ENCODE measurements at places on chromosomes 11 and 22.

GRCh38 chr11:35029979-35030682 is 108.8 kb upstream of the CD44 start:
- no peak for DNase-seq

- no peak for DNase-seq
Observed at GRCh38 chr11:115357066-115357465, 147.1 kb downstream of the CADM1 start.

- no peak for DNase-seq
Observed at GRCh38 chr11:112632866-112633505, 328.2 kb upstream of the NCAM1 start.

DNA sequence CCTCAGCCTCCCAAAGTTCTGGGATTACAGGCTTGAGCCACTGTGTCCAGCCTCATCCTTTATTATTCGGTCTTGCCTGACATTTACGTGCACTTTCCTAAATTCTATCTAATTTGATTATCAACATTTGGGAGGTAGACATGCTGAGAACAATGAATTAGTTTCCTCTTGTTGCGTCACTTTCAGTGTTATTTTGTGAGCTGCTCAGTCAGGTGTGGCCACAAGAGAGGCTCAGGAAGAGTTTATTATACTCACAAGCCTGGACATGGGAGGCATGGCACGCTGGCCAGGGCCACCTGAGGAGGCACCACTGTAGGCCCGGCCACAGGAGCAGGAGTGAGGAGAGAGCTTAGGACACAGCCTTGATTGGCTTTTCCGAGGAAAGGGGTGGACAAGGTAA is 59.7 kb upstream of the RBFOX2 start:
- no peak for DNase-seq

DNA sequence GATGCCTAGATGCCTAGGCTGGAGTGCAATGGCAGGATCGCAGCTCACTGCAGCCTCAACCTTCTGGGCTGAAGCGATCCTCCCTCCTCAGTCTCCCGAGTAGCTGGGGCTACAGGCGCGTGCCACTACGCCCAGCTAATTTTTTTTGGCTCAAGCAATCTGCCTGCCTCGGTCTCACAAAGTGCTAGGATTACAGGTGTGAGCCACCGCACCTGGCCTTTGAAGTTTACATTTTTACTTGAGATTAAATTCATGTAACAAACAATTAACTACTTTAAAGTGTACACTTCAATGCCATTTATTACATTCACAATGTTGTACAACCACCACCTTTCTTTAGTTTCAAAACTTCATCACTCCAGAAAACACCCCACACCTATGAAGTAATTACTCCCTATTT is 3.5 kb upstream of the FOSL1 start:
- no peak for DNase-seq

DNA sequence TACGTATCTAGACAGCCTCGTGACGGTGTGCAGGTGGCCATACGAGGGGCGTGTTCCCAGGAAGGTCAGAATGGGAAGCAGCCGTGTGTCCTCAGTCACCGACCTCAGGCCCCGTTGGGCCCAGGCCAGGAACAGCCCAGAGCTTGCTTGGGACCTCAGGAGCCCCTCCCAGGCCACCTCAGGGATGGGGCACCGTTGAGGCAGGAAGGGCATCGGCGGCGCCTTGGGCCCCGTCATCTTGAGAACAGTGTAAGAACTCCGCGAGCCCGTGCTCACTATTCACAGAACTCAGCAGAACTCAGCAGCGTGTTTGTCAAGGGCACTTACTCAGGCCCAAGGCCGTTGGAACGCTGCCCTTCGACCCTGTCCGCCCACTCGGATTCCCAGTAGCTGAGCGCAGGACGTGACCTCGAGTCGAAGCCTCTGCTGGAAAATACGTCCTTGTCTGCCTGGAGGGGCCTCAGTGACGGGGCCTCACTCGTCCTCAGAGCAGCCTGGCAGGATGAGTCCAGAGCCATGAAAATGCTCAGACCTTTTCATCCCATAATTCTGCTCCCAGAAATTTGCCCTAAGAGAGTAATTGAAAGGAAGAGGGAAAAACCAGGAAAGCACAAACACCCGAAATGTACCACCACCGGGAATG is 1134.8 kb downstream of the BRD1 start:
- DNase-seq, result no peak

DNA sequence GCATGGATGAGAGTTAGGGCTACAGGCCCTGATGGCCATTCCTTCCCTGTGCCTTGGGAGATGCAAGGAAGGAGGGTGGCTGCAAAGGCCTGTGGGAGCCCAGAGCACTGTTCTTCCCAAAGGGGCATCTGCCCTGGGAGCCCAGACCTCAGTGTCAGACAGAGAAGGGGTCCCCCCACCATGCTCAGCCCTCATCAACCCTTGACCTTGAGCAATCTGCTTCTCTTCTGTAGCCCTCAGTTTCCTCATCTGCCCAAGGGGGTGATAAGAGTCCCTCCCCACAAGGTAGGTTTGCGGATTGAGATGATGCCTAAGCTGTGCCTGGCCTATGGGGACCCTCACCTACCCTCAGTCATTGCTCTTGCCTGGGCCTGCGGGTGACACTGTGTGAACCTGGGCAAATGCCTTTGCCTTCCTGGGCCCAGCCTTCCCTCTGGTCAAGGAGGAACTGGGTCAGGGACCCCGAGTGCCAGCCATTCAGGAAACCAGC is 47.5 kb downstream of the IGLL5 start:
- no peak for DNase-seq

DNA sequence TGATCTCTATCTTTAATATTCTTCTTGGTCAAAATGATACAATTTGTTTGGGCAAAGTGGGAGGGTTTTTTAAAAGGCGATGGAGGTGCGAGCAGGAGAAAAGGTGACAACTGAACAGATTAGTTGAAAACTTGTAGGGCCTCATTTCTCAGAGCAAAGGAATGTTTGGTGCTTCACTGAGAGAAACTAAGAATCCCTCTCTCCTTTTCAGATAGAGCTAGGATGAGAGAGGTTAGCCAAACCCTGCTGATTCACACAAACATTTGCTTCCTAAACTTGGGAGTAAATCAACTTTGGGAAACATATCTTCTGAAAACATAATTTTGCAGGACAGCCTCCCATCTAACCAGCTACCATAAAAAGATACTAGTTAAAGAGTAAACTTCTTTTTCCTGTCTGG is 57.0 kb downstream of the PHF21A start:
- no peak for DNase-seq

- DNase-seq, result no peak
Observed at GRCh38 chr11:27612932-27613880, 87.0 kb downstream of the BDNF start.

GRCh38 chr11:63015521-63016215 is at the start of gene SLC22A8:
Gene SLC22A8 (minus strand): TSS chr11:63015841. CDS start chr11:63014958, 883 bp downstream.
- DNase-seq, result no peak

DNA sequence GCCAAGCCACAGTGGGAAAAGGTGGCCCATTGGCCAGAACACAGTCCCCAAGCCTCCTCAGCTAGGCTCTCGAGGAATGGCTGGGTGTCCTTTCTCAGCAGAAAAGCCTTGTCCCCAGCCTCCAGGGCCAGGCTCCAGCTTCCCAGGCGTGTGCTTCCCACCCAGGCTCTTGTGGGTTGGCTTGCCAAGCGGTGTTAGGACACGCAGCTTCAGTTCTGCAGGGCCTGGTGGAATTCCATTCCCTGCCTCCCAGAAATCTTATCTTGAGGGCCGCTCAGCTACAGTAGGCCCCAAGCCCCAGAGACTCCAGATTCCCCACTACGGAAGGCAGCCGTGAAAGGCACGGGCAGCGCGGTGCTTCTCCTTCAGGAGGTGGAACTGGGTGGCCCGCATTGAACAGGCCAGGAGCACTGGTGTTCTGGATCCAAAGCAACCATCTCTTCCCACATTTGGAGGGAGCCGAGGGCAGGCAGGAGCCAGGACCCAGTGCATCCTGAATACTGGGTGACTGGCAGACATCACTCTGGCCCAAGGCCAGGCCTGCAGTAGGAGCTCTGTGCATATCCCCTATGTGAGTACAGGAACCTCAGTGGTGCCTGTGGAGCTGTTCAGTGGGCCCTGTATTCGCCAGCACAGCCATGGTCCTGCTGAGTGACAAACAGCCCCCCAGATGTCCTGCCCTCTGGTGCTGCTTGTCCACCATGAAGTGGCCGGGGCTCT is 16.7 kb upstream of the KCNQ1OT1 start:
- no peak for DNase-seq

DNA sequence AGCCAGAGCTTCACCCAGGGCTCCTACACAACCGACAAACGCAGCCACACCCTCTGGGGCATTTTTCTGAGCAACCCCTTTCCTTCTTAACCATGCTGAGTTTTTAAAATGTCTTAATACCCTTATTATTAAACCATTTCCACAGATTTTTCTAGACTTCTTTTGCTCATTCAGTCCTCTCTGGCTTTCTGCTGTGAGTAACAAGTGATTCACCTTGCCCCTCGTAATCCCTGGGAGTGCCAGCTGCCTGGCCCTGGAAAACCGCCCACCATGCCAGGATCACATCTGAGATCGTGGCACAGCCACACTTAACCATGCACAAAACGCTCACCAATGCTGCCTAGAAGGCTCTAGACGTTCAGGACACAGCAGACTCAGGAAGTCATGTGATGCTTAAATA is 25.4 kb downstream of the YPEL1 start:
- DNase-seq, result no peak

- DNase-seq, result no peak
Observed at GRCh38 chr11:44833877-44834452, 107.2 kb downstream of the TSPAN18 start.

- no peak for DNase-seq
Observed at GRCh38 chr11:103953797-103954486, 82.5 kb upstream of the DDI1 start.

- no peak for DNase-seq
Observed at GRCh38 chr22:18119409-18120110, 9.0 kb downstream of the TUBA8 start.

- no peak for DNase-seq
Observed at GRCh38 chr11:34948696-34949095, 32.3 kb downstream of the PDHX start.

DNA sequence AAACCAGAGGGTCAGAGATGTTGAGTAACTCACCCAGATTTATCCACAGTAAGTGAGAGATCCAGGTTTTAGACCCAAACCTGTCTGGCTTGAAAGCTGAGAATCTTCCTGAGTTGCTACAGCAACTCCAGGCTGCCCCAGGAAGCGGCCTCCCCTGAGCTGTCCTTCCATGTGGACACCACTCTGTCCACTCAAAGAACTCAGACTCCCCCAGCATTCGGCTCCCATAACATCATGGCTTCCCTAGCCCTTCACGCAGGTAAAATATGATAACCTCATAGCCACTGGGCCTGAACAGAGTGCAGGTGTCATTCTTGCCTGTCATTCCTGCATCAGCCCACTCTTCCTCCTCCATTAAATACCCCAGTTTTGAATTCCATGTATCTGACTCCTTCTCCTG is 657.8 kb downstream of the TBC1D22A start:
- DNase-seq, result no peak

GRCh38 chr22:39496131-39496838 is 5.8 kb upstream of the MIEF1 start:
- DNase-seq, result no peak

DNA sequence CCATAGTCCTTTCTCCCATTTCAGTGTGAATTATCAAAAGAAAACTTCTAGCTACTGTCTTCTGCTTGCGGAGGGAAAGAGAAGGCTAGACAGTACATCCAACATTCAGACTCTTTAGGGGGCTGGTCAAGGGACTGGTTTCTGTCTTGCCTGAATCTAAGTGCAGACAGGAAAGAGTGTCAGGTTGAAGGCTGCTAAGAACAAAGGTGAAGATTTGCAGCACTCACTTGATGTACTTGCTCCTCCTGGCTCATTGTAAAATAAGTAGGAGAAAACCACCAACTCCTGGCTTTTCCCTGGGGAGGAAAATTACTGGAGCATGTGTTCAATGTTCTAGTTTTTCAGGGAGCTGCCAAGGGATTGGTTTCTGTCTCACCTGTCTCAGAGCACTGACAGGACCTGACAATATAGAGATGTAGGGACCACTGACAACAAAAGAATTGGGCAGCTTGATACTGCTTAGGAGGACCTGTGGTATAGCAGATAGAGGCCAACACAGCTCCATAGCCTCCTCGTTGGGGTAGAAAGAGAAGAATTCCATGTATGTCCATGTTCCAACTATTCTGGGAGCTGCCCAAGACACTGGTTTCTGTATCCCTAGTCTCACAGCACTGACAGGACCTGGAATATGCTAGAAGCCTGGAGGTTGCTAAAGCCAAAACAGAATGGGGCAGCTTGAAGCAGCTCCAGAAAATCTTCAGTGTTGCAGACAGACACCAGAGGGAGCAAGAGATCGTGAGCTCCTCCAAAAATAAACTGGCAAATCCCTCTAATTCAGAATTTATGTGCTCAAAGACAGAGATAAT is 39.7 kb upstream of the MMP12 start:
- DNase-seq, result no peak

DNA sequence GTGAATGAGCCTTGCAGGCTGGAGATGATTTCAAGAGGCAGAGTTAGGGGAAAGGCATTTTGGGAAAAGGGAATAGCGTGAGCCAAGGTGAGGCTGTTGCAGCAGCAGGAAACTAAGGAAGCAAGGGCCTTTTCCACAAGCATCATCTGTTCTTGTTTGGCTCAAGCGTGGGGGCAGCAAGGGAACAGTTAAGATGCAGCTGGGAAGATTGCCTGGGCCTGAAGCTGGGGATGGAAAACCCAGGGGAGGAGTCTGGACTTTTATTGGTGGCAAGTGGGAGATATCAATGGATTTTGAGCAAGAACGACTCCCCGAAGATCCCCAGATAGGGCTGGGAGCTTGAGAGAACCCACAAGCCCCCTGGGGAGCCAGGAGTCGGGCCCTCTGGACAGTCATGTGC is 27.3 kb upstream of the PICK1 start:
- DNase-seq, result no peak

DNA sequence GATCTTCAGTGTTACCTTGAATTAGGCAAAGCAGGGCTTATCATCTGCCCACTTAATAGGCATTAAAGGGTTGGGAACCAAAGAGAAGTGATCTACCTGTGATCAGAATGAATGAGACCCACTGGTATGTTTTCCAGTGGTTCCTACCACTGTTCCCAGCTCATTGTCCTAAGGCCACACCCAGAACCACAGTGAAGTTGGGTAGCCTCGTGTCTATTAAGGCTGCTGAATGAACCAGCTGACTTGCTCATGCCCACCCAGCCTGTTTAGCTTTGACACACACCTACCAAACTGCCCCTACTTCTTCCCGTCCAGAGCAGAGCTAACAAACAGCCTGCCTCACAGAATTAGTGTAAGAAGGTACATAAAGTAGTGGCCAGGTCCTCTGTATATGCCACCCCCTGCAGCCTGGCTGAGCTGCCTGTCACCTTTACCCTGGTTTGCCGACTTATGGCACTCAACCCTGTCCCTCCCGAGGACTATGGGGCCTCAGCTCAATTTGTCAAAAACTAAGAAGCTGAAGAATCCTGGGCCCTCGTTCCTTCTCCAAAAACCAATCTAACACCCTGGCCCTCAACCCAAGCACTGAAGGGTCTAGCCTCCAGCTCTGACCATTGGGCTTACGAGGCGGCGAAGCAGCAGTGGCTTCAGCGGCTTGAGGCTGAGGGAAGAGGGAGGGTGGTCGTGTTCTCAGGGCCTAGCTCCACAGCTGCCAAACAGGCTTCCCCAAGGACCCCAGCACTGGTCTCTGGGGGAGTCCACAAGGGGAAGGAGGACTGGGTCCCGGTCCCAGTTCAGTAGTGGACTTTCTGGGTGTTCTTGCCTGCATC is 9.8 kb downstream of the UCP2 start:
- no peak for DNase-seq

Measured in ureter (tissue), 1 donor.